RPMI7951 (cell line): ENCODE measurements at places on chromosomes 12 and 14.

GRCh38 chr12:10557329-10557728 lies 51.6 kb downstream of the EIF2S3B start:
- no peak for DNase-seq

GRCh38 chr14:86333493-86333892 lies 803.5 kb downstream of the FLRT2 start:
- no peak for DNase-seq

DNA sequence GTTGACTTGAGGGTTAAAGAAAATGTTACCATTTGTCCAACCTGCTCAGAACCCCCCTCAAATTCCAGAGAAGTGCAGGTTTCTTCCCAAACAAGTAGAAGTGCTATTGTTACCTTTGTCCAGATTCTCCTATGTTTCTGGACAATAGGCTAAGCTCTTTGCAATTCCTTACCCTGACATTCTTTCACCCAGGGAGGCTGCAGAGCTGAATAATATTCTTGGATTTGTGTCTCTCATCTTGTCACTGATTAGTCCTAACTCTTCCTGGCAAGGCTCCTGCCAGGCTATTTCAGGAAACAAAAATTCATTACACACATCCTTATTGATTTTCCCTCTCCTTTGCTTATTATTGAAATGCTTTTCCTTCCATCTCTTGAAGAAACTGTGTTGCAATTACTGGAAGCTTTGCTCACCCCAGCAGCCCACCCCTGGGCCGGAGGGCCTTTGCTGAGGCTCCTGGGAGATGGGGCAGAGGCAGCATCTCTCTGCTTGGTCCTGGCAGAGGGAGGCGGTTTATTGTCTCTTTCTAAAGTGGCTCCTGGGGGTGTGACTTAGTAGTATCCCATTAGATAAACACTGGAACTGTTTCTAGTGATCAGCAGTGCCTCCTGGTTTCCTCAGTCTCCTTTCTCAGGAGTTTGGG lies 207.5 kb upstream of the PELI2 start:
- no peak for DNase-seq

DNA sequence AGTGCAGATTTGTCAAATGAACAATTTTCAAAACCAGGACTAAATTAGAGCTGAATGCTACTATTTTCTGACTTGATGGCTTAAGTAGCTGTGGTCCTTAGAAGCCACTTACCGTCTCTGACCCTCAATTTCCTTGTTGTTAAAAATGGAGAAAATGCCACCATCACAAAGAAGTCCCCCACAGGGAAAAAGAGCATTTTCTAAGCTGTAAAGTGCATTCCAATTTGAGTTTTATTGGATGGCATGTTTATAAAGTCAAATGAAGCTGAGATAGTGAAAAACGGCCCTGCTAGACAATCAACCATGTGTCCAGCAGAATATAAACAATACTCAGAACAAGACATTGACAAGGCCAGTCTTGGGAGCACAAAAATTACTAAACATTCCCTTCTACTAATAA lies 53.6 kb downstream of the GOLGA5 start:
- DNase-seq: no peak

GRCh38 chr12:49647827-49648711 lies 24.7 kb downstream of the PRPF40B start:
- no peak for DNase-seq

DNA sequence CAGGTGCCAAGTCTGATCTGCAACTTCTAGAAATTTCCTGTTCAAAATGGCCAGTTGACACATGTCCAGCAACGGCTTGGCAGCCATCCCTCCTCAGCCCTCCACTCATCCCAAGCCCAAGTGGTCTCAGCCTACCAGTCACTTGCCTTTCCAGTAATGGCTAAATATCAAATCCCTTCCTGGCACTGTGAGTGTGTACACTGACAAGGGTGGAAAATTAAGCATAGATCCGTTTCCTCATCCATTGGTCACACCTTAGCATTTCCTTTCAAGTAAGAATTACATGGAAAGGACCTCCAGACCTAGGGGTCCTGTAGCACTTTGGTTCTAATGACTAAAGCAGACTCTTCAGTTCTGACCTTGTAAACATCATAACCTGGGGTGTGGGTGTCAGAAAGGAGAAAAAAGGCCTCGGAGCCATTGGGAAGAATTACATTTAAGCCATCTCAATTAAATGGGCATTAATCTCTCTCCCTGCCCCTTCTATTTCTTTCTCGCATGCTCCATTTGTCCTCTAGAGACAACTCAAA lies 15.4 kb downstream of the LLPH start:
- DNase-seq: no peak

DNA sequence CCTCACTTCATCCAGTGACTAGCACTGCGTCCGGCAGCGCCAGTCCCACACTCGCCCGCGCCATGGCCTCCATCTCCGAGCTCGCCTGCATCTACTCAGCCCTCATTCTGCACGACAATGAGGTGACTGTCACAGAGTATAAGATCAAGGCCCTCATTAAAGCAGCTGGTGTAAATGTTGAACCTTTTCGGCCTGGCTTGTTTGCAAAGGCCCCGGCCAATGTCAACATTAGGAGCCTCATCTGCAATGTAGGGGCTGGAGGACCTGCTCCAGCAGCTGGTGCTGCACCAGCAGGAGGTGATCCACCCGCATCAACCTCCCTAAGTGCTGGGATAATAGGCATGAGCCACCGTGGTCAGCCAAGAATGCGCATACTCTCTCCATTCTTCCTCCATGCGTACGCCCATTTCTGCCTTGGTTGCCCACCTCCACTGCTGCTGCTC lies 59.9 kb downstream of the IRF2BPL start:
- DNase-seq: no peak

DNA sequence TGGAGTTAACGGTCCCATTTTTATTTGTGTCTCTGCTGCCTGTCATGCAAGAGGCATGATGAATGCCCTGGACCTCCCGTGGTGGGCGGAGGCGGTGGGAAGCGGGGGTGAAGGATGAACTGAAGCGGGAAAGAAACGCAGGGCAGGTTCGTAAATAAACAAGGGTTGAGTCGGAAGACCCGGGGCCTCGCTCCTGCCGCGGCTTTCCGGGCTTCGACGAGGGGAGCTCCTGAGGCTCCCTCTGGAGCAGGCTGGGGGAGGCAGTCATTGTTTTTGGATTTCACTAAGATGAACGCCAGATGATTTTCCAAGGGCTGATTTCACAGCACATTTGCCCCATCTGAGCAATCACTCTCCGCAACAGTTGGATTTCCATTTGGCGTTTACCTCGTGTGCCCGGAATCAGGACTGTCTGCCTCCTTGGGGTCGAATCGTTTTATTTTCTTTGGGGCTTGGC lies 130.2 kb downstream of the SLC38A6 start:
- no peak for DNase-seq
